Activated CD4-positive, alpha-beta T cell treated with anti-CD3 and anti-CD28 coated beads, Interleukin-2, amount 10 ng/mL, durations not matched to agents 7 days and 5 days (primary cell): ENCODE measurements at places on chromosomes 12 and 14. TPM values are rescaled to one million over a fixed set of nuclear protein-coding genes. Genes with fewer than 3 reads are reported as not detected.

The DEGS2 gene
- total RNA-seq = 0.23 TPM

The TRAF3 gene
- total RNA-seq = 38.9 TPM

The RBP5 gene
- total RNA-seq = not detected

The CHGA gene
- not detected for total RNA-seq

The OR6C75 gene
- total RNA-seq = not detected

The SLC25A21 gene
- not detected for total RNA-seq

The ASB8 gene
- 46.4 TPM for total RNA-seq

GRCh38 chr14:56120091-56120691 lies 2.0 kb downstream of the PELI2 start:
- peak overlapping the region; percentile 69 for H3K4me3 ChIP-seq
- no peaks in the 10 kb centered on the region for H3K36me3 ChIP-seq
- peaks cover 40% of the 10 kb centered on the region for H3K4me1 ChIP-seq
- no peak overlapping the region for H3K27ac ChIP-seq
- peaks cover 31% of the 10 kb centered on the region for H3K27me3 ChIP-seq
- no peak for DNase-seq

- H3K4me3 ChIP-seq = no peak overlapping the region
- H3K27me3 ChIP-seq = no peaks in the 10 kb centered on the region
- no peak for DNase-seq
- peaks cover 2% of the 10 kb centered on the region for H3K36me3 ChIP-seq
Measured at GRCh38 chr14:75610834-75611233, 32.4 kb downstream of the FLVCR2 start.

DNA sequence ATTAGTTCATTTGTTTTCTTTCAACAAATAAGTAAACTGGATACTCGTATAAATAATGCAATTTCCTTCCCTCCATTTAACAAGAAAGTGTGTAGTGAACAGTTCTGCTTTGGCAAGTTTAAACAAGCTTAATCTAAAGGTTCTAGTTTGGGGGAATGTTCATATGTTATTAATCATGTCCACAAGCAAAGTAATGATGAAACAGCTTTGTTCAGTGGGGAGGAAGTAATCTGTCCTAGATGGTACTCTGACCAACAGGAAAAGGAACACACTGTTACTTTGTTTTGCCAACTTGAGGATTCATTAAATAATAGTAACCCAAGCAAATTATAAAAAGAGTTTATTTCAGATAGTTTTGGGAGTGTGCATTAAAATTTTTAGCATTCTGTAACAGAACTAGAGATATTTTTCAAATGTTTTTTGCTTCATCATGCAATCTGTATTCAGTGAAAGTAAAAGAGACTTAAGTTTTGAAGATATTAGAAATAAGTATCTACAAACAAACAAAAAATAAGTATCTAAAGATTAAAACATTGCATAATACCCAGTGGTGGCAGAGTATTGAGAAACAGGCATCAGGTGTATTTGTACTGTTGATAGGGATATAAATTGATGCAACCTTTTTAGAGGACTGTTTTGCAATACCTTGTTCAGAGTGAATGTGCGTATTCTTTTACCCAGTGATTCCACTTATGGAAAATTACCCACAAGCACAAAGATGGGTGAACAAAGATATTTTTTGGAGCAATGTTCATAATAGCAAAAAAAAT lies 61.1 kb downstream of the RAB35 start:
- H3K4me3 ChIP-seq = no peak overlapping the region
- no peaks in the 10 kb centered on the region for H3K27me3 ChIP-seq
- H3K36me3 ChIP-seq = peaks cover 13% of the 10 kb centered on the region
- DNase-seq = no peak

GRCh38 chr12:47967461-47968321 lies 4.3 kb downstream of the TMEM106C start:
- H3K4me1 ChIP-seq = peaks cover 38% of the 10 kb centered on the region
- H3K4me3 ChIP-seq = no peak overlapping the region
- no peak overlapping the region for H3K27ac ChIP-seq
- H3K27me3 ChIP-seq = no peaks in the 10 kb centered on the region
- peaks cover 42% of the 10 kb centered on the region for H3K36me3 ChIP-seq

- no peaks in the 10 kb centered on the region for H3K36me3 ChIP-seq
- DNase-seq = no peak
- no peaks in the 10 kb centered on the region for H3K27me3 ChIP-seq
- no peak overlapping the region for H3K4me3 ChIP-seq
Measured at GRCh38 chr14:31785574-31785973, 224.4 kb downstream of the NUBPL start.

GRCh38 chr12:85781766-85782165 lies 54.4 kb downstream of the RASSF9 start:
- H3K27ac ChIP-seq = no peak overlapping the region
- no peak overlapping the region for H3K4me3 ChIP-seq
- no peaks in the 10 kb centered on the region for H3K36me3 ChIP-seq
- no peaks in the 10 kb centered on the region for H3K4me1 ChIP-seq
- H3K27me3 ChIP-seq = no peaks in the 10 kb centered on the region
- no peak for DNase-seq

DNA sequence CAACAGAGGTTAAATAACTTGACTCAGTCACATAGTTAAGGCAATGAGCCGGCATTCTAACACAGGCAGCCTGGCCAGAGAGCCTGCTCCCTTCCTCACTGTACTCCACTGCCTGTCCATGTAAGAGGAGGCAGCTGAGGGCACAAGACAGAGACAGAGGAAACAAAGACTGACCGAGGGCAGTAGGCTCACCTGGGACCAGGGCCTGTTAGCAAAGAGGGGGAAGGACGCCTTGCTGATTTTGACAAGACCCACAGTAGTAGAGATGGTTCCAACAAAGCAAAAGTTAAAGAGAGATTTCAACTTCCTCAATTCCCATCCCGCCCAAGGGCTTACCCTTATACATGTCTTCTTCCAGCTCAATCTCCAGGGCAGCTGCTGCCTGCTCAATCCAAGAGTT lies 26.5 kb downstream of the OTUB2 start:
- H3K27me3 ChIP-seq = no peaks in the 10 kb centered on the region
- peaks cover 75% of the 10 kb centered on the region for H3K36me3 ChIP-seq
- H3K4me1 ChIP-seq = peaks cover 51% of the 10 kb centered on the region
- H3K4me3 ChIP-seq = no peak overlapping the region
- no peak for DNase-seq

DNA sequence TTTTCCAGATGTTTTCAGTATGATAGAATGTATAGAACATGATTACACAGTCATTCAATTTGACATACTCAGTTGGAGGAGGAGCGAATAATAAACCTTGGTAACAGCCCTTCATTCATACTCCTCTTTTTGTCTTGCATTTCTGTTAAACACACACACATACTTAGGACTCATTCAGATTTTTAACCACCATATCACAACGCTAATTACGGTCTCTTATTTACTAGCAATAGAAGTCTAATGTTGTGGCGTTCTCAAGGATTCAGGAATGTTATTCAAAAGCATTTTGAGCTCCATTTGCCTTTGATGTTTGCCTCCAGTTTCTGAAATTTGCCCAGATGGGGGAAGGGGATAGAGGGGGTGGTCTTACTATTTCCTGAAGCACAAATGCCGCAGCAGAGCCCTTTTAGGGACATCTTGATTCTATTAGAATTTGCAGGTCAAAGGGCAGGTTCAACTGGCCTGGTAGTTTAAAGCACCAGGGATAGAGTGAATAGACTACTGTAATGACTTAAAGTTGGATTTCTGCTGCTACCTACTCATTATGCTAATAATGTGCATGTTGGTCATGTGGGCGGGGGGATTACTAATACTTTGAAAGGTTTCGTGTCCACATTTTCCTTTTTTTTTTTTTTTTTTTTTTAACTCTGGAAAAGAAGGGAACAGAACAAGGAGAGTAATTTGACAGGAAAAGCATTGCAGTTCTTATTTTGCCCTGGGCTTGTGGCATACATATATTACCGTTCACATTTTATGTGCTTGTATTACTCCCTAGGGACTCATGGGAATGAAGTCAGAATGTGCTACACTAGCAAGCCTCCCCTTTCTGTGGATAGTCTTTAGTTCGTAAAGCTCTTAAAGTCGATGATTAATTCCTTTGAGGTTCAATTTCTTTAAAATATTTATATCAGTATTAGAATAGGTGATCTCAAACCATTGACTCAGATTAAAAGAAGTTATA lies 226.8 kb downstream of the FBXL14 start:
- no peaks in the 10 kb centered on the region for H3K27me3 ChIP-seq
- peaks cover 4% of the 10 kb centered on the region for H3K36me3 ChIP-seq
- no peak for DNase-seq

DNA sequence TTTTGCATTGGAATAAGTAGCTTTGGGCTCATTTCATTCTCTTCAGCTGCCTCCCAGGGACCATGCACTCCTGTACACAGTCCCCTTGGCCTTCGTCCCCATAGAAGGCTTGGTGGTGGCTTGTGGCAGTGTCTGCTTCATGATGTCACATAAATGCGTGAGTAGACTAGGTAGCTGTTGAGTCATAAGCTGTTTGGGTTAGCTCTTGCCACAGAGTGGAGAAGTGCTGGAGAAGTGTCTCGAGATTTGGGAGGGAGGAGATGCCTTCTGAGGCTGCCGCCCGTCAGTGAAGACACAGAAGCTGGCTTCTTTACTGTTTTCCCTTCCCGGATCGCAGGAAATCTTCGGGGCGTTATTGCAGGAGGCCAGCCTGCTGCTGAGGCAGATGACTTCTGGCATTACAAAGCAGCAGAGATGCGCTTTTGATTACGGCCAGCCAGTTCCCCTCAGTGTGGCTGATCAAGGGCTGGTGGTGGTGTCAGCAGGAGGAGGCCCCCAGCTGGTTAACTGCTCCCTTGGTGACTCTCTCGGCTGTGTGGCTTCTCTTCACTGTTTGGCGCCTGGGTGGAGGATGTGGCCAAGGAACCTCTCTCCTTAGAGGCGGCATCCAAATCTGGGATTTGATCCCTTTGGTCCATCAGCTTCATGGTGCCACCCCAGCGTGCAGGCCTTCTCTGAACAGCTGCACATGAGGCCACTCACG lies 67.6 kb downstream of the AACS start:
- no peak overlapping the region for H3K27ac ChIP-seq
- no peaks in the 10 kb centered on the region for H3K4me1 ChIP-seq

DNA sequence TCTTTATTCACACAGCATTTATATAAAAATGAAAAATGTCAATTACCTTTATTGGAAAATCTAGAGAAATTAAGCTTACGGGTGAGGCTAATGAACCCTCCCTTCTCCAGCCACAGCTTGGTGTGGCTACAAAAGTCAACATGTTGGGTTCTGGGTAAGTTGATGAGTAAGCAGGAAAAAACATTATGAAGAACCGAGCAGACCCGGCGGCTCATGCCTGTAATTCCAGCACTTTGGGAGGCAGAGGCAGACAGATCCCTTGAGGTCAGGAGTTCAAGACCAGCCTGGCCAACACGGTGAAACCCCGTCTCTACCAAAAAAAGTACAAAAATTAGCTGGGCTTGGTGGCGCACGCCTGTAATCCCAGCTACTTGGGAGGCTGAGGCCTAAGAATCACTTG lies 10.9 kb downstream of the NAA25 start:
- no peak for DNase-seq
- H3K27ac ChIP-seq = no peak overlapping the region
- no peak overlapping the region for H3K4me3 ChIP-seq
- peaks cover 54% of the 10 kb centered on the region for H3K36me3 ChIP-seq

DNA sequence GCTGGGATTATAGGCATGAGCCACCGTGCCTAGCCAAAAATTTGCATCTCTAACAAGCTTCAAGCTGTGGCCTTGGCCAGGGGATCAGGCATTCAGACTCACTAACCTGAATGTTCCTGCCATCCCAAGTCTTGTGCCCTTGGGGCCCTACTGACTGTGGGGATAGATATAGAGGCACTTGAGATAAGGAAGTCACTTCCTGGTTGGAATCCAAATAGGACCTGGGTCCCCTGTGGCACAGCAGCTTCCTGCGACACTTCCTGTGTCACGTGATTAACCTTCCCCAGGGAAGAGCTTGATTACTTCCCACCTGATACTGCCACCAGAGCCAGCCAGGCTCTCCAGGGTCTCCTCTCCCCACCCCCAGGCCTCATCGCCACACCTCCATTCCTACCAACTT lies 128.2 kb downstream of the BCL11B start:
- no peaks in the 10 kb centered on the region for H3K27me3 ChIP-seq
- DNase-seq = no peak
- H3K4me1 ChIP-seq = no peaks in the 10 kb centered on the region
- H3K27ac ChIP-seq = no peak overlapping the region

DNA sequence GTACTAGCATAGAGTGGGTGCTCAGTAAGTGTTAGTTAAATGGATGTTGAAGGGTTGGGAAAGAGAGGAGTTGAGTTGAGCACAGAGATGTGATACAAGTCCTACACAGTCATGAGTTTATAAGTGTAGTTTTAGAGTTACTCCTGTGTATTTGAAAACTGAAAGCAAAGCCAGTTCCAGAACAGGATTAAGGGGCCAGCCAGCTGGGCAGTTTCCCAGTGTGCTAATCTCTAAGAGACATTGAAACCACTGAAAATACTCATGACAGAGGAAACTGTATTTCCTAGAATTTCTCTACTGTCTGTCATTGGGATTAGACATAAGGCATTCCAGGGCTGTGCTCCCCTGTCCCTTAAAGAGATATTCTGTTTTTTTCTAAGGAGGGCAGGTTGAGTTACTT lies 101.0 kb downstream of the DERA start:
- no peaks in the 10 kb centered on the region for H3K27me3 ChIP-seq
- H3K27ac ChIP-seq = no peak overlapping the region
- peaks cover 37% of the 10 kb centered on the region for H3K36me3 ChIP-seq
- no peak for DNase-seq
- H3K4me3 ChIP-seq = no peak overlapping the region
- peaks cover 2% of the 10 kb centered on the region for H3K4me1 ChIP-seq

DNA sequence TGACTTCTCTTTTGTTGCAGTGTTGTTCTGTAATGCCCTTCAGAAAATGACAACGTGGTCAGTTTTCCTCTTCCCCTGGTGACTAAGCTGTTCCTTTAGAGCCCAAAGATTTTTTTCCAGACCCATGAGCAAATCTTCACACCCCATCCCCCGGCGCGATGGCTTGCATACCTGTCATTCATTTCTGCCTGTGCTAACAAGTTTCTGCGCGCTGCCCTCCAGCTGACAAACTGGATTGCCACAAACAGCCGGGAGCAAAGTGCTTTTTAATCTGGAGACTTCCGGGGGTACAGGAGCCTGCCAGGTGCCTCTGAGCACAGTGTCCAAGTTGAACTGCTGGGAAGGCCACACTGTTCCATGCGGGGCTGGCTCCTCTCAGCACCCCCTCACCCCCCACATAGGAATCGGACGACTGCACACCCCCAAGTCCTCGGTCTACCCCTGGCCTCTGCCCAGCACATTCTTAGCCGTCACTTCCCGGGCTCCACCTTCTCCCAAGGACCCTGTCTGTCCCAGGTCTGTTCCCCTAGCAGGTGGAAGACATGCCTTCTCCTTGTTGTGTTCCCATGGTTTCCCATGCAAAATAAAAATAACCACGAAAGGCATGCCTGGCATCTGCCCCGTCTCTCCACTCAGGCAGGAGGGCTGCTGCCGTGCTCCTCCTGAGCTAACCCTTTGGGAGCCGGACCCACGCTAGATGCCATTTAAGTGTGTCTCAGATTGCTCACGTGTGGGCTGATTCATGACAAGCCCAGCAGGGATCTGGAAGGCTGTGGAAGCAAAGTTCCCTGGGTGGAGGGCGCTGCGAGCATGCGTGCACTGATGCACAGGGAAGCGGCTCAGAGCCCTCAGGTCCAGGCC lies 14.1 kb downstream of the RILPL1 start:
- H3K4me3 ChIP-seq = no peak overlapping the region
- H3K36me3 ChIP-seq = no peaks in the 10 kb centered on the region
- no peak overlapping the region for H3K27ac ChIP-seq
